ENCODE measurements at places on chromosomes 2 and 18.
A peak's percentile ranks its signal among the peaks of the same experiment; 100 is the strongest.

DNA sequence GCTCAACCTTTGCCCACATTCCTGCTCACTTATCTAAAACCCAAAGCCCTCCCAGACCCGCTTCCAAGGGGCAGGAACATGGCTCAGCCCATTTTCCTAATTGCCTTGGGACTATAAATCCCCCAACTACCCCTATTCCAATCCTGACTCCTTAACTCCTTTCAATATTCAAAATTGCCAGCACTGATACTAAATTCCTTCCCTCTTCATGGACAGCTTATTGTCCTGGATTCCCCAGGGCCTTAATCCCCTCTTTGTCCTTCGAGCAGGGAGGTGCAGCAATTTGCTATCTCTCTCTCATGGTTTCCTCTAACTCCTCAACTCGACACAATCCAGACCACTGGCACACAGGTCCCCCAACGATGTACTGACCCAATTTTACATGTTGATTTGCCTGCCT, 99.1 kb downstream of the SLC25A12 start:
- no peak for DNase-seq

GRCh38 chr18:11666831-11667230, 22.2 kb upstream of the GNAL start:
- no peak for DNase-seq

GRCh38 chr2:2238726-2239269, 92.3 kb downstream of the MYT1L start:
- no peak for DNase-seq

GRCh38 chr2:25445464-25445863, 103.7 kb upstream of the DNMT3A start:
- no peak for DNase-seq

DNA sequence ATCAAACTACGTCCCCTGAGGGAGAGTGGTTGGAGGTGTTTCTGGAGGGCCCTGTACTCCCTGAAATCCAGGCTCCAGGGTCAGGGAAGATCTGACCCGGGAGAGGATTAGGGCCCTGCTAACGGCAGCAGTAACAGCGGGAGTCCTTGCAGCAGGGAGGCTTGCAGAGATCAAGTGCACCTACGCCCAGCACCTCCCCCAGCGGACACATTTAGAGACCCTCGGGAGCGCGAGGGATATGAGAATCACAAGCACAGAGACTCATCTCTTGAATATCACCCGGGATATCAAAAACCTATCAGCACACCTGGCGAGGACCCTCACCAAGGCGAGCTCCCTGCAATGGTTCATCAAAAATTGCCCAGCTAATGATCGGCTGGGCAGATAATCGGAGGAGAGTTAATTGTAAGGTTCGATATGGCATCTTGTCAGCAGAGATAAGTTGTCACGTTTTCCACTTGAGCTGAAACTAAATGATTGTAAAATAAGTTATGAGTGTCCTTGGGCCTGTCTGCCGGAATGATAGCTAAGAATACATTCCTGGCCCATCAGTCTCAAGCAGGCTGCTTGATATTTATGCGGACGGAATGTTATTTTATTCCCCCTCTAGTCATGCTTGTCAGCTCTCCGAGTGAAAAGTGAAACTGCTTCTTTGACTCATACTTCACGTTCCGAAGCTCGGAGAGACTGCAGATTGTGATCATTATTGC, 209.8 kb downstream of the GBX2 start:
- no peak for DNase-seq

DNA sequence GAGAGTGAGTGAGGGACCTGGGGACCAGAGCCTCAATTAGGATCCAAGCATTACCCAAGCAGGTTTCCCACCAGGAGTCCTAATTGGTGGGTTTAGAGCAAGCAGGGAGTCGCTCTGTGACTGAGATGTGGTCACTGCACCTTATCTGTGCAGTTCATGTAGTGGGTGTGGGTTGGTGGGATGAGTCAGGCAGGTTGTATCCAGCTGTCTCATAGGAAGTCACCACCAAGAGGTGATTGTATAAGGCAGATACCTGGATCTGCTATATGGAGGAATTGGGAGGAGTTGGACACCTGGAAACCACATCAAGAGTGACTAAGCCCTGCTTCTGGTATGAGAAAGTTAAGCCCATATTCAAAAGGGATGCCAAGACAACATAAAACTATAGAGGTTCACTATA, 106.8 kb downstream of the ARHGAP28 start:
- DNase-seq = no peak

DNA sequence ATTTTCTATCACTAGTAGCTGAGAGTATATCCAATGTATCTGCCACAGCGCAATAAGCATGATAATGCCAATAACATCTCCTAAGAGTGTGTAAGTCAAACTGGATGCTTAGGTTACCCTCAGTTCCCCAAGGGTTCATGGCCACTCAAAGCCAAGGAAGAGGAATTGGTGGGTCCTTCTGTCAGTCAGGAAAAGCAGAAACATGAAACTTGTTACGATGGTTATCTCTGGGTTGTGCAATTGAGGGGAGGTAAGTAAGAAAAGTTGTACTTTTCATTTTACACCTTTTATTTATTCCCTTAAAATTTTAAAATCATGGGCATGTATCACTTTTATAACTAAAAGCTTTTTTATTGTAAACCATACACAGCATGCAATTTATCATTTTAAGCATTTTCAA, 10.1 kb upstream of the GAD1 start:
- no peak for DNase-seq

DNA sequence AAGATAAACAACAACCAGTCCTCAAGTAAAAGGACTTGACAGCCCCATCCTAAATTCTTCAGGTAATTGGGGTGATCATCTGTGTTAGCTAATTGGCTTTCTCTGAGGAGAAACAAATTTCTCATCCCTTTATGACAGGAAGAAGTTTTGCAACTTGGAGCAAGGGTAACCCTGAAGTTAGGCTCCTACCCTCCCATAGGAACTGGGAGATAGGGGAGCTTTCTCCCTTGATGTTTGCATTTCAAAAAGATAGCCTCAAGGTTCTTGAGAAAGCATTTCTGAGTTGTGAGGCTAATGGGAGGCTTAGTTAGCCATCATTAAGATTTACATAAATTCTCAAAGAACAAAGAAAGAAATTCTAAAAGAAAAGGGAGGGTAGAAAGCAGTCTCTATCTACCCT, 95.4 kb downstream of the MAP2 start:
- DNase-seq = no peak

DNA sequence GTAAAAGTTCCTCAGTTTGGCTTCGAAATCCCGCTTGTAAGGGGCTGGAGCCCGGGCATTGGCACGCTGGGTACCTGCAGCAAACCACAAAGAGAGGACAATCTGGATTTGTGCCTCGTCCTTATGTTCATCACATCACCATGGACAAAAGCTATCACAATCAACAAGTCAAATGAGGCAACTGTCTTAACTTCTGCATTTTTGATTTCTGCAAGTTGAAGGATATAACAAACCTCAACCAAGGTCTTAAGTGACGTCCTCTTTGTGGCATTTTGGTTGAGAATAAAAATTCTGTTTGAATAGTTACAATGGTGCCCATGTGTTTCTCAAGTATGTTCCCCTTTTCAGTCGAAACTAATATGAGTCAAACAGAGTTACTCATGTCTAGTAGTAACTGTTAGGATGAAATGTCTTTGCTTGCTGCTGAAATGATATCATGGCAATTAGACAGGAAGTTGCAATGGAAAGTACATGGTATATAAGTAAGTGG, 70.8 kb upstream of the STK17B start:
- DNase-seq = peak; percentile 58

DNA sequence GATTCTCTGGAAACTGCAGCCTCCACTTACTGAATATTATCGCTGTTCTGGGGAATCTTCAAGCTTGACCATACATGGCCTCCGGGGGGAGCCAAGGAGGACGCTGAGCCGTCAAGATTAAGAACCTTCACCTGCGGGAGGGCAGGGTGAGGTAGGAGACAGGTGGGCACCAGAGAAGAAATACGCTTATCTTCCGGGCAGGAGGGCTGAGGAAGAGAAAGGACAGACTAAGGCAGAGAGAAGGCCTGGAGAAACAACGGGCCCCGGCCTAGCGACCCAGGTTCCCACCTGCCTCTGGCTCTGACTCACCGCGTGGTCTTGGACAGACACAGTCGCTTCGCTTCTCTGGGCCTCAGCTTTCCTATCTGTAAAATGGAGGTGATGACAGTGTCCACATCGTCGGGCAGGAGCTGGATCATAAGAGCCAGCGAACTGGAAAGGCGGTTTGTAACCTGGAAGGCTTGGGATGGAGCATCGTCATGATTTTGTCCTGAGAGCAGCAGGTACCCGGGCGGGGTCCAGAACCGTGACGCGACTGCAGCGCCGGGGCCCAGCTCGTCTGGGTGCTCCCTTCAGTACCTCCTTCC, 659 bp downstream of the ZNF142 start:
- DNase-seq = peak; percentile 73

GRCh38 chr2:179454443-179455171, 190.0 kb upstream of the SESTD1 start:
- DNase-seq = no peak

DNA sequence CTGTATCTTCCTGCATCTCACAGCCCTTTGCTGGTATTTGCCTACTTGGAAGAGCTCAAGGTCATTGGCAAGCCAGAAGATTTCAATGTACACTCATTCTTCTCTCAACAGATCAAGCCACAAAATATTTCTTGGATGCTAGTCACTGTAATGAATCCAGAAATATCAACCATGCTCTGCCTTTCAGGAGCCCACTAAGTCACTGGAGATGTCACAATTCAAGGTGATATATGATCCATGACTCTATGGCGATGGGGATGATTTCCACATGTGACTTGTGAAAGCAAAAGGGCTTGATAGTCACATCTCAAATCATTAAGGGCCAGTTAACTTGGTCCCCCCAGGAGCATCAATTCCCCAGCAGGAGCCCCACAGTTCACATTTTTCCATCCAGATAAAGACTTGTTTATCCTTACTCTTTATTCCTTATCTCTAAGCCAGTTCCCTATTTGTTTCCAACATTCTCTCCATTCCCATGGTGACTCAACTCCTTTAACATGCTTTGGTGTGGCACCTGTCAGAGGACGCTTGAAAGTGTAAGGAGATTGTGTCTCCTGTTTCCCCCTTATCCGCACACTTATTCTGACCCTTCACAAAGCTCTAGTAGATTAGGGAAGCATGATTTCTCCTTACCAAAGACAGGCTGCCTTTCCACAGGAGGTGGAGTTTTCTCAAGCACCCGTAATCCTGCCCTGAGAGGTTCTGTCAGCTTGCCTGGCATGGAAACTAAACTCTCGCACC, 15.8 kb downstream of the PKDCC start:
- no peak for DNase-seq

Measured in GM13977 (cell line).